ENCODE measurements at places on chromosomes 1 and 21.

GRCh38 chr1:13775459-13775858, 75.5 kb downstream of the PRDM2 start:
- no peak for DNase-seq

DNA sequence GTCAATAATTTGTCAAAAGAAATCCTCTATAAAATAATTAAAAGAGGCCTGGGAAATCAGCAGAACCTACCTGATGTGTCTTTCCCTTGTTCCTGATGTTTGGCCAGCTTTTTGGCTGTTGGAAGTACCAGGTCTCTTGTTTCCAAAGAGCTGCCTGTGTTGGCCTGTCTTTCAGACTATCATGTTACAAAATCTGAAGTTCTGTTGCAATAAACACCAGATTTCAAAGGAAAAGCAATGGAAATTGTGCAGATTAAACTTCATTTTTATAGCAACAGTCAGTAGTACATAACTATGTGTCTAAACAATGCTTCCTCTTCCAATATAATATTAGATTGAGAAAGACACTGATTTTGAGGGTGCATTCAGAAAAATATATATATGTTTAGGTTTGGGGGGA, 647.2 kb upstream of the CXADR start:
- DNase-seq = no peak

DNA sequence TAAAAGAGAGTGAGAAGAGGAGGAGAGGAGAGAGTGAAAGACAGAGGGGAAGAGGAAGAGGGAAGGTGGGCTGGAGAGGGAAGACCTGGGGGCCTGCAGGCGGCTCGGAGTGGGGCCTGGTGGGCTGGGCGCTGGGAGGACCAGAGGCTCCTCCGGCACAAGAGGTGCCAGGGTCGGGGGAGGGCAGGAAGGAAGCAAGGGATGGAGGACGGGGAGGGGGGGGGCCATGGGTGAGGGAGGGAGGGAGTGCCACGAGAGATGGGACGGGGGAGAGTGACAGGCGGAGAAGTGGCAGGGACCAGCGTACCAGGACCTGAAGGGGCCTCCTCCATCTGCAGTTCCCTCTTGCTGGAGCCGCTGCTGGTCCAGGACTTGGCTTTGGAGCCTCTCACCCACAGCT, 87.7 kb downstream of the CASZ1 start:
- no peak for DNase-seq

GRCh38 chr1:242605521-242605920, 81.0 kb upstream of the PLD5 start:
- no peak for DNase-seq

- peak; percentile 84 for DNase-seq
Observed at GRCh38 chr1:28091043-28091781, 2.8 kb upstream of the EYA3 start.

GRCh38 chr1:38101037-38101785, 54.6 kb upstream of the POU3F1 start:
- DNase-seq = no peak

DNA sequence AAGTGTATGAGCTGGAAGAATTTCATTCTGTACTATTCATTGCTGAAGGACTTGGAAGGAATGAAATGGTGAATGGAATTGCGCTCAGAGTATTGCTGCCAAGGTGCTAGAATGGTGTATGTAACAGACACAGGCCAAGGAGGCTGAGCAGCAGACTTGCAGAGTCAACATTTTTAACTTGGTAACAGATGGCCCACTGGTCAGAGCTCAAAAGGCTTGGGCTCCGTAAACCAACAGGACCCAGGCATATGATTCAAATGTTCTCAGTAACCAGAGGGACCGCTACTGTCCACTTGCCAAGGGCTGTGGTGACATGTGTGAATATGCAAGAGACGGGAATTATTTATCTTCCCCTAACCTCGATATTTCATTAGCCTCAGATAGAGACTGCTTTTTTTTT, 28.8 kb upstream of the PTGFRN start:
- no peak for DNase-seq

- DNase-seq = no peak
Observed at GRCh38 chr1:70205071-70205433, 327 bp downstream of the LRRC40 start.

- DNase-seq = no peak
Observed at GRCh38 chr1:28123461-28123961, 35.1 kb upstream of the EYA3 start.

- DNase-seq = no peak
Observed at GRCh38 chr1:56916630-56917029, 49.2 kb downstream of the C8B start.

DNA sequence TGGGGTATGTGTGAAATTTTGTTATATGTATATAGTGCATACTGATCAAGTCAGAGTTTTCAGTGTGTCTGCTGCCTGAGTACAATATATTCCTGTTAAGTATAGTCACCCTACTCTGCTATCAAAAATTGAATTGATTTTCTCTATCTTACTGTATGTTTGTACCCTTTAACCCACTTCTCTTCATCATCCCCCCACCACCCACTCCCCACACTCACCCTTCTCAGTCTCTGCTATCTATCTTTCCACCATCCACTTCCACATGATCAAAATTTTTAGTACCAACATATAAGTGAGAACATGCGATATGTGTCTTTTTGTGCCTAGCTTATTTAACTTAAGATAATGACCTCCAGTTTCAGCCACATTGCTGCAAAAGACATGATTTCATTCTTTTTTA, 4.2 kb downstream of the LY9 start:
- DNase-seq = no peak

DNA sequence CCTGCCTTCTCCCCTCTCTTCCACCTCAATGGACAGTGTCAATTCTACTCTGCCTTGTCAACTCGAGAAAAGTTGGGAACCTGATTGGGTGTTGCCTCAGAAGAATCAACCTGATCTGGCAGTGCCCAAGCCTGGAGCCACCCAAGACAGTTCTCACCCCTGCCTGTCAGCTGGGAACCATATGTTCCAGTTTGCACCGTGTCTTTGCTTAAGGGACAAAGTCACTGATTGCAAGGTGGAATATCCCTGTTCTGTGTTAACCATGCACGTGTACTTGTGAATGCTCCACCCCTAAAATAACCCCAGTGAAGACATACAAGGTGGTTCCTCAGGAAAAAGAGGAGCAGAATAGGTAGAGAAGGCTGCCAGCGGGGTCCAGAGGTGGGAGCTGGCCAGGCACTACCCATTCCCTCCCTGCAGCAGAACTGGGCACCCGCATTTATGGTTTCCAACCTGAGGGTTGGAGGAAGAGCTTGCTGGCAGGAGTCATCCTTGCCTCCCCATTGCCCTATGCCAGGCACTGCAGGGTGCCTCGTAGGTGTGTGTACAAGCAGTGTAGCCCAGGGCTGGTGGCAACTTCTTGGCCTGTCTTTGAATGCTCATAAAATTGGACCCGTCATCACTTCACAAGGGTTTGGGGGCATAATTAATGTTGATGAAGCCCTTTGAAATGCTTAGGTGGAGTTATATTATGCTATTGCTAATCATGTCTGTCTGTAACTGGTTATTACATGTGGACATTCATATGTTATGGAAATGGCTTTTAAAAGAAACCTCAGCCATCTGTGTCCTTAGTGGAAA, 11.3 kb downstream of the NIPAL3 start:
- DNase-seq = peak; percentile 35

DNA sequence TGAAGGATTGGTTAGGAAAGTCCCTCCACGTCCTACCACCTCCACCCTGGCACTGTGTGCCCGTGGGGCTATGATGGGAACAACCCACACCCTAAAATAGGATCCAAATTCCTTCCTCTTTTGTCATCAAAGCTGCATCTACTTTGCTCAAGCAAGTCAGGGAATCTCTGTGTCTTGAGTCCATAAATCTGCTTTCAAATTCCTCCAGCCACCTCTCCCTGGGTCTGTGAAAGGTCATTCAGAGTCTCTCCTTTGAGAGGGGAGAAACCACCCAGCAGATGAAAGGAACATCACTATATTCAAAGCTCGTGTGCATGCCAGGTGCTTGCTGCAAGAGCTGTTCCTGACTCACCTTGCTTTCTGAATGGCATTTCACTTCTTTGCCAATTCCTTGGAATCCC, 243.6 kb downstream of the TM2D1 start:
- no peak for DNase-seq

DNA sequence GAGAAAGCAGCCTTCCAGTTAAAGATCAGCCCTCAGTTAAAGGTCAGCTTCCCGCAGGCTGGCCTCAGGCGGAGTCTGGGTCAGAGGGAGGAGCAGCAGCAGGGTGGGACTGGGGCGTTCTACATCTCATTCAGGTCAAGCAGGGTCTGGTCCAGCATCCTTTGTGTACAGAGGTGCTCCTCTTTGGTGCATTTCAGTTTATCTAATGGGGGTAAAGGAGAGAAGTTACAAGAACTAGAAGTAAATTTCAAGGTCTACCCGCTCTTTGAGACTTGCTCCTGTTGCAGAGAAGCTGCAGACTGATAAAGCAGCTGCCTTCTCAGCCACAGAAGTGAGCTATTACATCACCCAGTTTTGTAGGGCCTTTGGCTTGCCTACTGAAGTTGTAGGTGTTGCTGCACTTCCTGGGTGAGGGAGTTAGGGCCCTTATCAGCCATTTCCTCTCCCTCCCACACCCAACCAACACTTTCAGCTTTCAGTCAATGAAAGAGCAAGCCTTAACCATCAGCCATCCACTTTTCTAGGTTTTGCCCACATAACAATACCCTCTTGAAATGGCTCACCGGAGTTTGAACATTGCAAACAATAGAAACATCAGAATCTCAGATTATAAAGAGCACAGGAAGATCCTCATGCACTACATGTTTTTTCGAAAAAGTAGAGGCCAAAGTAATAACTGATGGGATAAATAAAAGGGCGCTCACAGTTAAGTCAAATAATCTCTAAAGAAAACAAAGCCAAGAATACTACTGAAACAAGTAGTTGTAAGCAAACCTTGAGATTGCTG, 2.8 kb upstream of the NUP210L start:
- DNase-seq = peak; percentile 62

GRCh38 chr1:94143809-94144176, 22.8 kb upstream of the ABCA4 start:
- no peak for DNase-seq

GRCh38 chr1:202578565-202578964, 131.7 kb downstream of the SYT2 start:
- DNase-seq = no peak

- no peak for DNase-seq
Observed at GRCh38 chr1:14549897-14550620, 48.4 kb upstream of the KAZN start.

- DNase-seq = no peak
Observed at GRCh38 chr21:43603233-43603626, 56.1 kb downstream of the HSF2BP start.

- DNase-seq = no peak
Observed at GRCh38 chr1:24786191-24786590, 40.9 kb downstream of the CLIC4 start.

- DNase-seq = no peak
Observed at GRCh38 chr1:11187931-11188330, 1.2 kb upstream of the ANGPTL7 start.

GRCh38 chr1:151907363-151908139, 1.8 kb downstream of the THEM4 start:
- no peak for DNase-seq

DNA sequence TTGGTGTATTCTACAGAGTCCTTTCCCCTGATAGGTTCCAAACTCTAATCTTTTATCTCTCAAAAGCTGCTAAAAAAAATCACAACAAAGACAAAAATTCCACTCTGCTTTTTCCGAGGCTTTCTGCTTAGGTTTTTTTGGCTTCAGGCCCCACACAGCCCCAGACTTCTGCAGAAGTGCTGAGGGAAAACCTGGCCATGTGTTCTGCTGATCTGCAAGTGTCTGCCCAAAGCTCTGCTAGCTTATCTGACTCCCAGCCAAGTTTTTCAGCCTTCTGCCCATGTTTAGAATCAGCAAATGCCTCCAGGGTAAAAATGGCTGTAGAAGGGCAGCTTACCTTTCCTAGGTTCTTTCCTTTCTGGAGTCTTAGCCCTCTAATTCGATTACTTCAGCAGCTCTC, 28.4 kb downstream of the DISP3 start:
- no peak for DNase-seq

DNA sequence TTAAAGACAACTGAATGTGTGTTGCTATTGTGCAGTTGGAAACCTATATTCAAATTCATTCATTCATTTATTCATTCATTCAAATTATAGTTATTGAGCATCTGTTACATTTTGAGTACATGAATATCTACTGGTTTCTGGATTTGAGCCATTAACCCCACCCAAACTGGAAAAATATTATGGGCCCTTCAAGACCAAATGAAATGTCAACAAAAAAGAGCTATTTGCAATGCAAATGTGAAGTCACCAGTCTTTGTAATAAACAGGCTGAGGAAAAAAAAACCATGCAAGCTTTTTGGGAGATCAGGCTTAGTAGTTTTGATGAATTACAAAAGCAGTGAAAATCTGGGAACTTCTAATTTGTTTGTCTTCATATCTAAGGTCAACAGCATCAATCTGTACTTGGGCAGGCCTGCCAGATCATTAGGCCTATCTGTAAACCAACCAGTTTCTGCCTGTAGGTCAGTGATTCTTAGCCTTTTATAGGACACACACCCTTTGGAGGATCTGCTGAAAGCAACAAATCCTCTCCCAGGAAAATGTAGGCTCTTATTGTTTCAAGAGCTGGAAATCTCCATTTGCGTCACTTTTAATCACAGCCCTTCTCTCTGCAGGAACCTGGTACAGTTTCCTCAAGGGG, 134.7 kb downstream of the FAM78B start:
- no peak for DNase-seq

DNA sequence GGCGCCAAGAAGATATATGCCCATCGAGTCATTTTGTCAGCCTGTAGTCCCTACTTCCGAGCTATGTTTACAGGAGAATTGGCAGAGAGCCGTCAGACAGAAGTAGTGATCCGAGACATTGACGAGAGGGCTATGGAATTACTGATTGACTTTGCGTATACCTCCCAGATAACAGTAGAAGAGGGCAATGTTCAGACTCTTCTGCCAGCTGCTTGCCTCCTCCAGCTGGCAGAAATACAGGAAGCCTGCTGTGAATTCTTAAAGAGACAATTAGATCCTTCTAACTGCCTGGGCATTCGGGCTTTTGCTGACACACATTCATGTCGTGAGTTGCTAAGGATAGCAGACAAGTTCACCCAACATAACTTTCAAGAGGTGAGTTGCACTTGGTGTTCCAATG, 19.1 kb downstream of the KLHL20 start:
- DNase-seq = no peak

DNA sequence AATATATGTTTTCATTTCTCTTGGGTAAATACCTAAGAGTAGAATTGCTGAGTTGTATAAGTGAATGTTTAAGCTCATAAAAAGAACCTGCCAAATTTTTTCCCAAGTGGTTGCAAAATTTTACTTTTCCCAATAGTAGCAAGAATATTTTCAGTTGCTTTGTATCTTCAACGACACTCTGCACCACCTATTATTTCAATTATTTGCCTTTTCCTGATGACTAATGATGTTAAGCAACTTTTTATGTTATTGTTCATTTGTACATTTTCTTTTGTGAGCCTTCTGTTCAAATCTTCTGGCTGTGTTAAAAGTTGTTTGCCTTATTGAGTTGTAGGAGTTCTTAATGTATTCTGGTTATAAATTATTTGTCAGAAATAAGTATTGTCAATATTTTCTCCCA, 299.1 kb upstream of the NRIP1 start:
- DNase-seq = no peak

DNA sequence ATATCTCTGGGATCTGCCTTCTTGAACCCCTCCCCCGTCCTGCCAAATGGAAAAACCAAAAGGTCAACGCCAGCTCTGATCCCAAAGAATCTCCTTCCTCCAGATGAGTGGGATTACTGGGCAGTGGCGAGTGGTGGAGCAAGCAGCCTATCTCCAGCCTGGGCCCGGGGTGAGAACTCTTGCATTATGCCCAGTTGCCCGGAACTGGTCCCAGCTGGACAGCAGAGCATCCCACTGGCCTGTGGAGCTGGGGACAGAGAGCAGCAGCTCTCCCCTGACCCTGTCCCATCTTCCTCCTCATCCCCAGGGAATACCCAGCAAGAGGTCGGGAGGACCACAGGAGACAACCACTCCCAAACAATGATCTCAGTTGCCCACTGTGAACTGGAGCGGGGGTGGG, 130.5 kb downstream of the TMEM53 start:
- no peak for DNase-seq

Data from small intestine (tissue), 16 donors.